T-cell (primary cell): ENCODE measurements at places on chromosomes 5 and 9.

GRCh38 chr9:135574943-135575342 lies 13.4 kb downstream of the PAEP start:
- DNase-seq = no peak

DNA sequence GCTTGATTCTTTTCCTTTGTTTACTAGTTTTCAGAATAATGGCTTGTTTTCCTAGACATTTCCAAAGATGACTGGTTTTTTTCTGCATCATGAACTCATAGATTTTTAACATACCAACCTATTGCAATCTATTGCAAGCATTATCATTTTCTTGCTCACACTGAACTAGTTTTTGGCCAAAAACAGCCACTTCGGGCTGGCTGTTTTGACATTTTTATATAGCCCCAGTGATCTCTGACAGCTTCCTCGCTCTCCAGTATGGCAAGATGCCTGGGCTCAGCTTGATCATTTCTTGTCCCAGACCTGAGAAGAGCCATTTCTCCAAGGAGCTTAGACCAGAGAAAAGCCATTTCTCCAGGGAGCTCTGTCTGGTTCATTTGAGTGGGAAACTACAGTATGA lies 94.3 kb upstream of the MAMDC2 start:
- no peak for DNase-seq

DNA sequence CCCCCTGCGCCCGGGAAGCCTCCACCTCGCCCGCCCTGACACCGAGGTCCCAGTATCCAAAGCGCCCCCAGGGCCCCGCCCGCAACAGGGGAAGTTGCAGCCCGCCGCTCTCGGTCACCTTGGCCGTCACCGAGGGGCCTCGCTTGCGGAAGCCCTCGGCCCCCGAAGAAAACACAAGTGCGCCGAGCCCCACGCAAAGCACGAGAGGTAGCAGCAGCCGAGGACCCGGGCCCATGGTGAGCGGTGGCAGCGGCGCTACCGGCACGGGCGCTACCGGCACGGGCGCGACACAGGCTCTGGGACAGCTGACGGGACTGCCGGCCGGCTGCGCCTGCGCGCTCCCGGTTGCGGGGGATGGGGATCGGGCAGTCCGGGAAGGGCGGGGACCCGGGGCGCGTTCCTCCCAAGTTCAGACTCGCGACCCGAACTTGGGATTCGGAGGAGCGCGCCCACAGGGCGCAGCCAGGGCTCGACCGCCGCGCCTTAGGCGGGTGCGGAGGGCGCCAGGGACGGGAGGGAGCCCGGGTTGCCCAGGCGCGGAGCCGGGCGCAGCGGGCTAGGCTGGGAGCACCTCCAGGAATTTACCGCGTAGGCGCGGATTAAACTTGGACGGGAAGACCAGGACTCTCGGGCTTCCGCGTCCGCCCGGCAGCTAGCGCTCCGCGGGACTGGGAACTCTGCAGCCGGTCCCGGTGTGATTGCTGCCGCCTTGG lies at the start of gene PPIC:
Gene PPIC, minus strand, starts transcription at position 335 of the 713 bp plus-strand sequence. Its CDS starts 100 bp downstream, at position 235.
- DNase-seq = no peak

GRCh38 chr9:127955294-127956015 lies 17.8 kb upstream of the DPM2 start:
- DNase-seq = peak; percentile 66

DNA sequence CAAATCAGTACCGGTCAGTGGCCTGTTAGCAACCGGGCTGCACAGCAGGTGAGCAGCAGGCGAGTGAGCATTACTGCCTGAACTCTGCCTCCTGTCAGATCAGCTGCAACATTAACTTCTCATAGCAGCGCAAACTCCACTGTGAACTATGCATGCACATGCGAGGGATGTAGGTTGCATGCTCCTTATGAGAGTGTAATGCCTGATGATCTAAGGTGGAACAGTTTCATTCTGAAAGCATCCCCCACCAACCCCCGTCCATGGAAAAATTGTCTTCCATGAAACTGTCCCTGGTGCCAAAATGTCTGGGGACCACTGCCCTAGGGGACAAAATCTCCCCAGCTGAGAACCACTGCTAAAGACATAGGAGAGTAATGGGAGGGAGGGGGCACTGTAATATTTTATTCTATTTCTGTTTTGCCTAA lies 51.1 kb downstream of the P4HA2 start:
- no peak for DNase-seq

DNA sequence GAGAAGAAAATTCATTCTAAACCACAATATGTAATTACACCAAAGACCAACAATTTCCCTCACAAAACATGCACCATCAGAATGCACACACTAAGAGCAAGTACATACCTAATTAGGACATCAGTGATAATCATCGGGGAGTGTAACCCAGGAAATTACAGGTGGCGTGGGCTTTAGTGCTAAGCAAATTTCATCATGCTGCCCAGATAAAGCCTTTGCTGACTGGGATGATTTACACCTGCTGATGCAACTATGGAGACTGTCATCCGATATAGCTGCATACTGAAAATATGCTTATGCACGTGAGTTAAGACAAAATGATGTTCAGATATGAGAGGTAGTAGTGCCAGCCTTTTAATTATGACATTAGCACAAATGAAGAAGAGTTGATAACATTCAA lies 123.2 kb downstream of the DCP2 start:
- DNase-seq = no peak

DNA sequence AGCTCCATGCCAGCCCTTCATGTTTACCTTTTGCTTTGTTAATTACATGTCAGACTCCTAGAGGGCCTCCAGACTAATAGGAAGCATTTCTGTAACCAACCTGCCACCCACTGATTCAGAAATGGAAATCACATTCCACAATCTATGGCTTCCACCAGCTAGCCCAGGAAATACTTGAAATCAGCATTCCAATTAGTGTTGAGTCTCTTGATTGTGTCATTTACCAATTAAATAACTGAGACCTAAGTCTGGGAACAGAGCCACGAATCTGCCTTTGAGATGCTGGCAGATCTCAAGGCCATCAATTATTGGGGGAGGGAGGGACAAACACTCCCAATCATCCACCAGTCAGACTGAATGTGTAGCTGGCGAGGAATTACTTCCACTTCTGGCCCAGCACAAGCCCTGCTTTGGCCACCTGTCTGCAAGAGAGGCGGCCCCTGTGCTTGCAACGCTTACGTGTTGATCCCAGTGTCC lies 27.4 kb upstream of the SAP30L start:
- DNase-seq = no peak

DNA sequence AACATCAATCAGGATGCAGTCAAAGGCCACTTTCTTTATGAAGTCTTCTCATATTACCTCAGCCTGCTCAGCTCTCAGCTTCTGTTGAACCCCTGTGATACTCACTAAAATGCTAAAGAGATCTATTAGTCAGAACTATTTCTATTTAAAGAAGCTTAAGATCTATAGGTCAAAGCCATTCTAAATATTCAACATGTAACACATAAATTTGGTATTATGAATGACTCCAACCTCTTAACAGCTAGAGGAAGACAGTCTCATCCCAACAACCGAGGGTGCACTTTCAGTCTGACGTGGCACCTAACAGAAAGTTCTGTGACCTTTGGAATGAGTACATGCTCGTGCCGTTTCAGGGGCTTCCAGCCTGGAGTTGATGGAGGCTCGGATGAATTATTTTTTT lies 301.5 kb upstream of the VLDLR start:
- DNase-seq = no peak
